ENCODE measurements at places on chromosomes 7 and 10.

DNA sequence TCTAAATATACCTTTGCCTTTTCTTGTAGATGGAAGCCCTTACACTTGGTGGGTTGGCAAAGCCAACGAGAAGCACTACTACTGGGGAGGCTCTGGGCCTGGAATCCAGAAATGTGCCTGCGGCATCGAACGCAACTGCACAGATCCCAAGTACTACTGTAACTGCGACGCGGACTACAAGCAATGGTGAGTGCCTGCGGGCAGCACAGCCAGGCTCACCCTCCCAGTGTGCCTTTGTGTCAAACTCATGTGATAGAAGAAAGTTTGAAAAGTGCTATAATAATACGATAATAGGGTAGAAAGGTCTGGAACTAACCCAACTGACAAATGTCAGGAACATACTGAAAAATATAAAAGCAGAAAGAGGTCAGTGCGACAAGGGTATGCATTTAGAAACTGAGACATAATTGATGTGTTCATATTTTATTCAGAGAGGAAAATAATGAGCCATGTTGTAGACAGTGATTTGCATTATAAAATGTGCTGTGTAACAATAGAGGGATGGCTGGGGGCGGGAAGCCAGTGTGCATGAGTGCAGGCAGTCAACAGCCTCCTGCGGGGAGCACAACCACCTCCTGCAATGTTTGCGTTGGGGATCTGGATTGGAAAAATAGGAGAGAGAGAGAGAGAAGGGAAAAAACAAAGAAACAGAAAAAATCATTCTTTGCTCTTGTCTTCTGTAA is 686.9 kb upstream of the C7orf33 start:
- no peak for DNase-seq

- DNase-seq: no peak
Measured at GRCh38 chr10:93223336-93223735, 149.6 kb downstream of the CYP26A1 start.

GRCh38 chr10:51607463-51607835 is 91.9 kb downstream of the CSTF2T start:
- no peak for DNase-seq

DNA sequence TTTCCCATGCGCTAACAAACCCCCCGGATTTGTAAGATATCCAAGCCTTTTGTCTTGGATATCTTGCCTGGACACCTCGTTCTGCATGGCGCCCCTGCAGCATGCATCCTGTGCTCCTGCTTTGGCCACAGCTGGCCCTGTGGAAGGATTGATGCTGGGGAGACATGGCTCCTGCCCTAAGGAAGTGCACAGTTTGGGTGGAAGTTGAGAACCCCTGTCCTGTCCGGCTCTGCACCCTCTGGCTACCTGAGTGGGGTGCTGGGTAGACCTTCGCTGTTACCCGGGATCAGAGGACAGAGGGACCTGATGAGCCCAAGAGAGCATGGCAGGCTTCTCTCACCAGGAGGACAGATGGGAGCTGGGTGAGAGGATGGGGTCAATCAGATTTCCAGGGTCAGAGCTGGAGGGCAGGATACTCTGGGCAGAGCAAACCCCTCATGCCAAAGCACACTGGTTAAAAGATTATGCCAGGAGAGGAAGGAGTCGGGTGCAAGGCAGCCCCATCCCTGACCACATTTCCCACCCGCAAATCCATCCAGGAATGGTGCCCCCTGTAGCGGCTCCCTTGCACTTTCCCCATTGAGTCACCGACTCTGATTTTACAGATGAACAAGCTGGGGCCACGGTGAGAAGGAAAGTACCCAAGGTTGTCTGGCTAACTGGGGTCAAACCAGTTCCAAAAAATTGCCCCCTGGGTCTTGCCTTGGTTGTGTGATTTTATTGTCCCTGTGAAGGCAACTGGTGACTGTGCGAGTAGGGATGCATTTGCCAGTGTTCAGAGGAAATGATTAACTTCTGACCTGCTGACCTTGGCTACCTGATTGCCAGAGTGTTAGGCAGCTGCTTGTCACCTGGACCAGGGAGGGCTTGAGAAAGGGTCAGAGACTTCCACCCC is 290.1 kb upstream of the ZMIZ1 start:
- DNase-seq: no peak

DNA sequence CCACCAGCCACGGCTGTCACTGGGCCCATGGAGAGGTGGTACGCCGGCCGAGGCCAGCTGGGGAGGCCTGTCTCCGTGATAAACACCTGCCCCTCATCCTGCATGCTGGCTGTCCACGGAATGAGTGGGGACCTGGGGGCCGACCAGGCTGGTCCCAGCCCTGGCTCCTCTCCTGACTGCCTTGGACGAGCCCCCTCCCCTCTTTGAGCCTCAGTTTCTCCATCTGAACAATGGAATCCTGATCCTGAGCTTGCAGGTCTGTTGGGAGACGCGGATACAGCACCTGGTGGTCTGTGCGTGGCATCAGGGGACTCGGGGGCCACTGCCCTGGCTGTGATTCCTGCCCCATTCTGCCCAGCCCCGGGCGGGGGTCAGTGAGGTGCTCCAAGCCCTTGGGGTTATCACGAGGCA is 109.9 kb downstream of the MICALL2 start:
- no peak for DNase-seq

DNA sequence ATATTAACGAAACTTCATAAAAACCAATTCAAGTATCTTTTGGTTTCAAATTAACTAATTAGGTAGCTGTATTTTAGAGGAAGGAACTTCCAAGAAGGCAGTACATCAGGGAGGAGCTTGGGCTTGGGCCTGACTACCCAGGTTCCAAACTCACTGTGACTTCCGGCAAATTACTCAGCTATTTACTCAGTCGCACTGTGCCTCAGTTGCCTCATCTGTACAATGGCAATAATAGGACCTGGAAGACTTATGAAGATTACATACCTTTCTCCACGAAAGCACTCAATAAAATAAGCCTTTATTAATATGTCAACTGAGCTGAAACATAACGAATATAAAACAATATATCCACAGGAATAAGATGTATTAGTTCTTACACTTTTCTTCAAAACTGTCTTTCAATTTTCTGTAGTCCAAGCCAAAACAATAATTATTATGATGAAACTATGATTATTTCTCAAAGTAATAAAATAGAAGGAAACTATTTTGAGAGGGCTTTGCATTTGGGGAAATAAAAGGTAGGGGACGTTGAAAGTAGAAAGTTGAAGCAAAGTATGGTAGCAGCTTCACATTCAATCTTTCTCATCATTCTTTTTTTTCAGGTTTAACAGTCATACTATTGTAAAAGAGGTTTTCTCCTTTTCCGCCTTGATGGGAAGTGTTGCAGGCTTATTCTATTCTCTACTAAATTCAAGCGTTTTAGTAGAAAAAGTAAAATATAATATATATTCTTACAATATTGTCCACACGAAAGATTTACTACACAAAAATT is 10.5 kb upstream of the EBLN1 start:
- no peak for DNase-seq

DNA sequence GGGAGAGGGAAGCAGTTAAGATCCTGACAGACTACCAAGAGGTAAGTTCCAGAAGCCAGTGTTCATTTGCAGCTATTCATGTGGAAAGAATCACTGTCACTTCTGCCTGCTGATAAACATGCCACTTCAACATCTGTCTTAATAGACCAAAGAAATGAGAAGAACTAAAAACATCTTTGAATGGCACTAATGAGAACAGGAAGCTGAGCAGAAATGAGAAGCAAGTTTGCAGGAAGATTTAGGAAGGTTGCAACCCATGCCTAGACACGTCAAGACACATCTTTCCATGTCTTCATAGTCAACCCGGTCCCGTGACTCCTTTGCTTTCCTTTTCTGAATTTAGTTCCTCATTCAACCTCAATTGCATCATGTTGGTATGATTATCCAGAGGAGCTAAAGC is 180.0 kb downstream of the PDE1C start:
- DNase-seq: no peak
